Stimulated activated CD8-positive, alpha-beta memory T cell treated with anti-CD3 and anti-CD28 coated beads, Interleukin-12 subunit alpha, Interleukin-12 subunit beta, amount 100 ng/mL, for 4 hours (primary cell): ENCODE measurements at places on chromosomes 6 and 20.

DNA sequence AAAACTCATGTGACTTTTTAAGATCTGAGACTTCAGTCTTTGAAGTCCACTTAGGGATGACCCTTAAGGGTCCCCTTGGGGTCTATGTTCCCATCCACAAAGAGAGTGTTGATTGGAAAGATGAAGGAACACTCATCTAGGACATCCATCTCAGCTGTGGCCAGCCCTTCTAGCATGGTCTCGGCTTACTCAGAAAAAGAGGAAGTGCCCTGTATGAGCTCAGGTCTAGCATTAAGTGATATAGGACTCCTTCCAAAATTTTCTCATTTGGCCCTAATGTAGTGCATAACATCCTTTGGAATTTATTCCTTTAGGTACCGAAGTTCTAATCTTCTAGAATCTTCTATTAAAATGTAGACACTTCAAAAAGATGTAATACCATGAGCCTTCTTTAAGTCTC is 77.4 kb downstream of the NDUFAF5 start:
- DNase-seq: no peak

DNA sequence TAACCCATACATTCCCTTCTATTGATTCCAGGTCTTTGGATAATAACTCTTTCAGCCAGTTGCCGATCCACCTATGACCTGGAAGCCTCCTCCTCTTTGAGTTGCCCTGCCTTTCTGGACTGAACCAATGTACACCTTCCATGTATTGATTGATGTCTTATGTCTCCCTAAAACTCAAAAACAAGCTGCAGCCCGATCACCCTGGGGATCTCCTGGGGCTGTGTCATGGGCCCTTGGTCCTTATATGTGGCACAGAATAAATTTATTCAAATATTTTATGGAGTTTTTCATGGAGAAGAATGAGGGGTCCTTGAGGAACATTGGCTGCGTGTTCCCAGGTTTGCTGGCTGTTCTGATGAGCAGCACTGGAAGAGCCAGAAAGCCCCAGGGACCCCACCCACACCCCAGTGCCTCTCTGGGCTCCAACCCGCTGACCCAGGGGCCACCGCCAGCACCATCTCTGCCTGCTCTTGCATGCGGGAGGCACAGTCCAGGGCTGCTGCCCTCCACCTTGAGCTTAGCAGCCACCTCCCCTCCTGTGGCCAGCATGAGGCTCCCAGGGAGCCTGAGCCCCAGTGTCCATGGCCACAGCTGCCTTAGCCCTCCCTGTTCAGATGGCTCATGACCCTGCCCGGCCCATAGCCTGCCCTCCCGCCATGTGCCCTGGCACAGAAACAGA is 36.5 kb upstream of the CST7 start:
- DNase-seq: no peak

- no peak for DNase-seq
These were observed 3.1 kb upstream of the EMILIN3 start for GRCh38 chr20:41369673-41370072.

GRCh38 chr20:58612121-58612691 is 38.9 kb upstream of the STX16 start:
- DNase-seq: no peak

DNA sequence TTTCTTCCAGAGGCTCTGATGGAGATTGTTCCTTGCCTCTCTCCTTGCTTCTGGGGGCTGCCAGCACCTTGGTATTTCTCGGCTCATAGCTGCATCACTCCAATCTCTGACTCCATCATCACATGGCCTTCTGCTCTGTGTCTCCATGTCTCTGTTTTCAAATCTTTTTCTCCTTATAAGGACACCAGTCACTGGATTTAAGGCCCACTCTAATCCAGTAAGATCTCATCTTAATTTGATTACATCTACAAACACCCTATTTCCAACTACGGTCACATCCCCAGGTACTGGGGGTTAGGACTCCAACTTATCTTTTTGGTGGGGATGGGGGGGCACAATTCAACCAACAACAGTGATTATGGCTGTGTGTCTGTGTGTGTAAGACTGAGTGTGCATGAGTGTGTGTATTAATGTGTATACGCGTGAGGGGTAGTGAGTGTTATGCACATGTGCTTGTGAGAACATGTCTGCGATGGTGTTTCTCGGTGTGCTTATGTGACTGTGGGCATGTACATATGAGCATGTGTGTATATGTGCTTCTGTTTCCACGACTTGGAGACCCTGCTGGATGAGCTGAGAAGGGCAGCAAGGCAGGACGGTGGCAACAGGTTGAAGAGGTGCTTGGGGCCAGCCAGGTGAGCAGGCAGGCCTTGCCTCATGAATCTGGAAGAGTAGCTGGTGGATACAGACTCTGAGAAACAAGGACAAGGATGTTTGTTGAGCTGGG is 130.5 kb downstream of the MRPL14 start:
- DNase-seq: no peak
